ENCODE measurements at places on chromosomes 2 and 18.

GRCh38 chr18:35526495-35527059 is 28.8 kb upstream of the INO80C start:
- no peak for DNase-seq
- no peak overlapping the region for H3K4me3 ChIP-seq
- H3K27me3 ChIP-seq: no peaks in the 10 kb centered on the region
- peaks cover 3% of the 10 kb centered on the region for H3K4me1 ChIP-seq
- H3K36me3 ChIP-seq: no peaks in the 10 kb centered on the region

DNA sequence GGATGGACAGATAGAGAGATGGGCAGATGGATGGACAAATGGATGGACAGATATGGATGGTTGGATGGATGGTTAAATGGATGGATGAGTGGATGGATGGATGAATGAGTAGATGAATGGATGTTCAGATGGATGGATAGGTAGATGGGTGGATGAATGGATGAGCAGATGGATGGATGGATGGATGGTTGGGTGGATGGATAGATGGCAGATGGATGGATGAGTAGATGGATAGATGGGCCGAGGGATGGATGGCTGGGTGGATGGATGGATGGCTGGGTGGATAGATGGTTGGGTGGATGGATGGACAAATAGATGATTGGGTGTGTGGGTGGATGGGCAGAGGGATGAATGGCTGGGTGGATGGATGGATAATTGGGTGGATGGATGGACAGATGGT is 98.9 kb upstream of the OTOS start:
- H3K27me3 ChIP-seq: no peaks in the 10 kb centered on the region
- H3K27ac ChIP-seq: no peak overlapping the region
- no peaks in the 10 kb centered on the region for H3K4me1 ChIP-seq
- DNase-seq: no peak

GRCh38 chr2:158740621-158741020 is 54.5 kb upstream of the DAPL1 start:
- no peak overlapping the region for H3K4me3 ChIP-seq
- no peaks in the 10 kb centered on the region for H3K36me3 ChIP-seq
- H3K27ac ChIP-seq: no peak overlapping the region
- DNase-seq: no peak
- H3K4me1 ChIP-seq: no peaks in the 10 kb centered on the region

DNA sequence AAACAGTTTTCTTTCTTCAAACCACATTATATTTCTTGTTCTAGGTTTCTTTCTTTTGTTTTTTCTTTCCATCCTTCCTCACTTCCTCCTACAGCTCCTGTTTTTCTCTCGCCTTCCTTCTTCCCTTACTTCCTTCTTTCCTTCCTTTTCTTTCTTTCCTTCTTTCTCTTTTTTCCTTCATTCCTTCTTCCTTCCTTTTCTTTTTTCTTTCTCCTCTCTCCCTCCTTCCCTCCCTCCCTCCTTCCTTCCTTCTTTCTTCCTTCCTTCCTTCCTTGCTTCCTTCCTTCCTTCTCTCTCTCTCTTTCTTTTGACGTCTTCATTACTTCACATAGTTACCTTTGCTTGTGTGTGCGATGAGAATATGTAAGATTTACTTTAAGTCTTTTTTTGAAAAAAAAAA is 470.0 kb upstream of the FSIP2 start:
- H3K4me3 ChIP-seq: no peak overlapping the region
- no peaks in the 10 kb centered on the region for H3K27me3 ChIP-seq
- H3K27ac ChIP-seq: no peak overlapping the region
- H3K36me3 ChIP-seq: no peaks in the 10 kb centered on the region

DNA sequence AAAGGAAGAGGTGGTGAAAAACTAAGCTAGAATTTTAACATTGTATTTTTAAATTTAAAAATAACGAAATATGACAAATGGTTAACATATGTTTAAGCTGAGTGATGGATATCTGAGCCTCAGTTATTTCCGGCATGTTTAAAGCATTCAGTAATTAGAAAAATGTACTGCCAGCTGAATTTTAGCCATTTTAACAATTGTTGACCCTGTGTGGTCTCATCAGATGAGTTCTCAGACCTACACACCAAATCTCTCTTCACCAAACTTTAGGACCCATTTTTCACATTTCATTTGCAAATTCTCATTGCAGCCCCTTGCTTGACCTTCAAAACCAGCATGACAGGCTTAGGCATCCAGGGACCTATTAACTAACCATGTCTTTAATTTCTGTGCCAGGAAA is 91.5 kb upstream of the RGPD4 start:
- H3K4me1 ChIP-seq: no peaks in the 10 kb centered on the region
- H3K4me3 ChIP-seq: no peak overlapping the region
- H3K36me3 ChIP-seq: no peaks in the 10 kb centered on the region
- H3K27me3 ChIP-seq: no peaks in the 10 kb centered on the region
- no peak overlapping the region for H3K27ac ChIP-seq

GRCh38 chr2:54058449-54058848 is 57.0 kb upstream of the ACYP2 start:
- no peak for DNase-seq
- H3K27me3 ChIP-seq: no peaks in the 10 kb centered on the region
- no peaks in the 10 kb centered on the region for H3K36me3 ChIP-seq
- H3K27ac ChIP-seq: no peak overlapping the region
- no peak overlapping the region for H3K4me3 ChIP-seq

DNA sequence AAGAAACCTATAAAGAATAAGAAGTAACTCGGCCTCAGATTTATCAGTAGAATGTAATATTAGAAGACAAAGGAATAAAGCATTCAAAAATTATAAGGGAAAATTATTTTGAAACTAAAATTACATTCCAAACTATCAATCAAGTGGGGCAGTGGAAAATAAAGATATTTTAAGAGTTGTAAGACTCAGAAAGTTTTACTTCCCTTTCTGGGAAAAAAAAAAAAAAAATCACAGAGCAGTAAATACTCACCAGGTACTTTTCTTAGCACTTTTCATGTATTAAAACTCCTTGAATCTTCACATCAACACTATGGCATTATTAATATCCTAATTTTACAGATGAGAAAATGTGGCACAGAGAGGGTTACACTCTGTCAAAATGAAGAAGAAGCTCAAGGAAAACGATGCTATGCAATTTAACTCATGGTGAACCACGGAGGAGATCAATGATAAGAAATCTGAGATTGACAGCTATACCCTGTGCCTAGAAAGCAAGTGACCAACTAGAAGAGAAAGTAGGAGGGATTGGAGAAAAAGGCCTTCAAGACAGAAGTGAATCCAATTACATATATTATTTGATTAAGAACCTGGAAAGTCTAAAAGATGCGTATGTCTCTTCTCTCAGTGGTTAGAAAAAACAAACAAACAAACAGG is 238.9 kb upstream of the ID2 start:
- no peak for DNase-seq
- no peaks in the 10 kb centered on the region for H3K36me3 ChIP-seq
- no peak overlapping the region for H3K27ac ChIP-seq
- H3K4me3 ChIP-seq: no peak overlapping the region

DNA sequence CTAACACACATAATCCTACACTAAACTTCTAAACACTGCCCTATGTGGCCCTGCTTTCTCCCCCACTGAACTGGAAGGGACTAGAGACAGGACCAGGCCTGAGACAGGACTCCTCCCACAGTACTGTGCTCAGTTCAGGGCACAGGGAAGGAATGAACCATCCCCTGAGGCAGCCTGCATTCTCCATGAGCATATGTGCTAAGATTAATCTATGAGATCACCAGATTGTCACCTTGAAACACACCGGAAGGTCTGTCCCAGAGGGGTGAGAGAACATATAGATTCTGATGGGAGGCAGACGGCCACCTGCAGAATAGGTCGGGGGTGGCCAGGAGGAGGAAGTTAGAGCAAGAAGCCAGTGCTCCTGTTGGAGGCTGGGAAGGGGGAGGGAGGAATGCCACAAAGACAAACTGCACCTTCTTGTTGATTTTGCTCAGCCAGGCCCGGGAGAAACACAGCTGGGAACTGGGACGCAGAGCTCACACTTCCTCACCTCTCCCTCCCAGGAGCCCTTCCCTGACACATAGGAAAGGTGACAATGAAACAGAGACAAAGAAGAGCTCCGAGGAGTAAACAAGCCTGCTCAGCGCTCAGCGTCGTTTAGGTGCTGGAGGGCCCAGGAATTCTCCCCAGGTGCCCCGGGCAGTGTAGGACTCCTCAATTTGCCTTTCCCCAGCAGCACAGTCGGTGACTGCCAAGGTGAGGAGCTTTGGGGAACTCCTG is 52.1 kb downstream of the ZBTB7C start:
- H3K4me3 ChIP-seq: no peak overlapping the region
- H3K4me1 ChIP-seq: no peaks in the 10 kb centered on the region
- no peaks in the 10 kb centered on the region for H3K36me3 ChIP-seq
- no peaks in the 10 kb centered on the region for H3K27me3 ChIP-seq
- no peak overlapping the region for H3K27ac ChIP-seq
- no peak for DNase-seq

DNA sequence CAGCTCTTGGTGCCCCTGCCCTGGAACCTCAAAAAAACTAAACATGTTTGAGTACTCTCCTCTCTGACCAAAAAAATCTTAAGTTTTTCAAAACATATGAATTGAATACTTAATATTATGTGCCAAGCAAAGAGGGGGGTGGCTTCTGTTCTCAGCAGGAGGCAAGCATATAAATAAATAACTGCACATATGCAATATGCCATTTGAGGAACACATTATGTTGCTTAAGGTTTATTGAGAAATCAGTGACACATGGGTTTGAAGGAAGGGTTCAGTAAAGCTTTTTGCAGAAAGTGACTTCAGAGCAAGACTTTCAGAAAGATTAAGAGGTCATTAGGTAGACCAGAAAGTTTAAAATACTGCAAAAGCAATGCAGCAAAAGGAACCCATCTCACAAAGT is 429.2 kb downstream of the TDRD15 start:
- no peak for DNase-seq
- no peak overlapping the region for H3K4me3 ChIP-seq
- no peaks in the 10 kb centered on the region for H3K4me1 ChIP-seq

DNA sequence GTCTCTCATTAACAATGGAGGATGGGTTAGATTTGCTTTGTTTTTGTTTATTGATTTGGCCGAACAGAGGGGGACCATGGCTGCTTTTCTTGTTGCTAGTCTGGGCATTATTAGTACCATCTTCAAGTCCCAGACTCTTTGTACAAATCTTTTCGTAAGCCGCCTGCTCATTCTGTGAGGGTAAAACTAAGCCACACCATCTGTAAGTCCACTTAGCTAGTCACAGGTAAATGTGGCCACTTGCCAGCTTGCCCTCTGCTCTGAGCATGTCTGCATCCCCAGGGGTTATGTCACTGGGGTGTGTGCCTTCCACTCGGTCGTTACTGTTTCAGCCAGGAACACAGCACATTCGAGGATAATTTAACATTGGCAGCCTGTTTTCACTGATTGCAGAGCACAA is 85.6 kb downstream of the SMIM21 start:
- H3K27ac ChIP-seq: no peak overlapping the region
- H3K4me1 ChIP-seq: no peaks in the 10 kb centered on the region
- H3K36me3 ChIP-seq: no peaks in the 10 kb centered on the region
- no peak overlapping the region for H3K4me3 ChIP-seq
- no peaks in the 10 kb centered on the region for H3K27me3 ChIP-seq

- H3K27me3 ChIP-seq: no peaks in the 10 kb centered on the region
- no peaks in the 10 kb centered on the region for H3K4me1 ChIP-seq
- no peak overlapping the region for H3K27ac ChIP-seq
- H3K4me3 ChIP-seq: no peak overlapping the region
- H3K36me3 ChIP-seq: no peaks in the 10 kb centered on the region
- DNase-seq: no peak
Measured at GRCh38 chr2:10424051-10424450, 24.1 kb downstream of the ODC1 start.

DNA sequence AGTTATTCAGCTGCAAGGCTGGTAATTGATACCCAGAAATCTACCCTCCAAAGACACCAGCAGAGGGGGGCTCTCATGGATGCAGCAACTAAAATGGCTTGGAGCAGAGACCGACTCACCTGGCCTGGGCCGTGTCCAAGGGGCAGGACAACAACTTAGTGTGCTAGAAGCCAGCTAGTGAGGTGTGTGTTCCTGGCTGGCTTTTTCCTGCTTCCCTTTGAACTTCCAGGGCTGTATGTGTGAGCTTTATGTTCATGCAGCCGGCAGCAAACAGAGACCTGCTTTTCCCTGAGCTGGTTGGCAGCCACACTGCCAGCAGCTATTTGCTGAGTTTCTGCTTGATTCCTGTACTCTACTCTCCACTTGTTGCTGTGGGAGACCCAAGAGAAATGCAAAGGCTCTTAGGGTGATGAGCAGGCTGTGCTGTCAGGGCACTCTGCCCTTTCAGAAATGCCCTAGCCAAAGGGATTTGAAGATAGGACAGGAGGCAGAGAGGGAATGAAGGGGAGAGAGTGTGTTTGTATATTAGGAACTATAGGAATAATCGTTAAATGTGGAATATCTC is 23.7 kb upstream of the GRP start:
- H3K27ac ChIP-seq: no peak overlapping the region
- H3K27me3 ChIP-seq: no peaks in the 10 kb centered on the region
- H3K4me3 ChIP-seq: no peak overlapping the region
- DNase-seq: no peak

- no peaks in the 10 kb centered on the region for H3K27me3 ChIP-seq
- H3K27ac ChIP-seq: no peak overlapping the region
- no peak overlapping the region for H3K4me3 ChIP-seq
- no peaks in the 10 kb centered on the region for H3K36me3 ChIP-seq
- no peak for DNase-seq
Measured at GRCh38 chr2:141522048-141522447, 608.8 kb downstream of the LRP1B start.

All from naive thymus-derived CD4-positive, alpha-beta T cell (primary cell).